ENCODE measurements at places on chromosomes 16 and 17. TPM values are rescaled to one million over a fixed set of nuclear protein-coding genes. Genes with fewer than 3 reads are reported as not detected.

Gene MYO15A
- not detected for total RNA-seq

Gene LGALS9B
- not detected for total RNA-seq

Gene FBXO31
- 9.7 TPM for total RNA-seq

Gene SLC5A10
- total RNA-seq: 0.27 TPM

Gene LRRC46
- total RNA-seq: not detected

Gene MSLN
- 1.7 TPM for total RNA-seq

Gene CEMP1
- not detected for total RNA-seq

Measured in M059J (cell line).